ENCODE measurements at places on chromosomes 2 and 18.

DNA sequence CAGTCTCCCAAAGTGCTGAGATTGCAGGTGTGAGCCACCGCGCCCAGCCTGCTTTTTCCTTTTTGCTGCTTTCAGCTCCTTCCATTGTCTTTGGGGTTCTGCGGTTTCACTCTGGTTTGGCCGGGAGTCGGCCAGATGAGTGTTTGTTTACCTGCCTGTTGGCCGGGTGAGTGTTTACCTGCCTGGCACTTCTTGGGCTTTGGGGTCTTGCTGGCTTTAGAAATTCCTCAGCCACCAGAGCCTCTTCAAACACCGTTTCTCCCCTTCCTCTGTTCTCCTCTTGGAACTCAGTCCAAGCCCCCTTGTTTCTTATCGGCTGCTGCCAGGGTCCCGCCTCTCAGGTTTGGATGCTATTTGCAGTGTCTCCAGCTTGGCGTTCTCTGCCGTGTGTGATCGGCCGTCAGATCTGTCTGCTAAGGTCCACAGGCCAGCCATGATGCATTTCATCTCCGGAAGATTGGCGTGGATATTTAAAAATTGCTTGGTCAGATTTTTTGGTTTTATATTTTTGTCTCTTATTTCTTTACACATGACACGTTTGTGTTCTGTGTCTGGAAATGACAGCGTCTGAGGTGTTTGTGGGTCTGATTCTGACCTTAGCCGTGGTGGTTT is 14.2 kb upstream of the GAL3ST2 start:
- no peak for DNase-seq

DNA sequence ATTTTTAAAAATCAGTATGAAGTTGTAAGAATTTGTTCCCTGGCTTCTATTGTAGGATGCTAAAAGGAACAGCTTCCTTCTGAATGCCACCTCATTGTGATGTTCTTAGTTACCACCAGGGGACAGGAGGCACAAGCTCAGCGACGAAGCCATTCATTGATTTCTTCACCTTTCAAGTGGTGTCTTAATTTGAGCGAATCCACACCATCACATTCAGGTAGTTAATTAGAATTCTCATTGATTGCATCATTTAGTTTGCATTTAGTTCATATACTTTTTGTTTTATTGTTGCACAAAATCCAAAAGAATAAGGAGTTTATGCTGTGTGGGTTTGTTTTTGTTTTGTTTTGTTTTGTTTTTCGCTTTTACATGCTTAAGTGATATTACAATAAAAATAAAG is 23.1 kb downstream of the CYP27C1 start:
- no peak for DNase-seq

GRCh38 chr2:10951558-10952414 is 40.1 kb downstream of the KCNF1 start:
- DNase-seq, result no peak

DNA sequence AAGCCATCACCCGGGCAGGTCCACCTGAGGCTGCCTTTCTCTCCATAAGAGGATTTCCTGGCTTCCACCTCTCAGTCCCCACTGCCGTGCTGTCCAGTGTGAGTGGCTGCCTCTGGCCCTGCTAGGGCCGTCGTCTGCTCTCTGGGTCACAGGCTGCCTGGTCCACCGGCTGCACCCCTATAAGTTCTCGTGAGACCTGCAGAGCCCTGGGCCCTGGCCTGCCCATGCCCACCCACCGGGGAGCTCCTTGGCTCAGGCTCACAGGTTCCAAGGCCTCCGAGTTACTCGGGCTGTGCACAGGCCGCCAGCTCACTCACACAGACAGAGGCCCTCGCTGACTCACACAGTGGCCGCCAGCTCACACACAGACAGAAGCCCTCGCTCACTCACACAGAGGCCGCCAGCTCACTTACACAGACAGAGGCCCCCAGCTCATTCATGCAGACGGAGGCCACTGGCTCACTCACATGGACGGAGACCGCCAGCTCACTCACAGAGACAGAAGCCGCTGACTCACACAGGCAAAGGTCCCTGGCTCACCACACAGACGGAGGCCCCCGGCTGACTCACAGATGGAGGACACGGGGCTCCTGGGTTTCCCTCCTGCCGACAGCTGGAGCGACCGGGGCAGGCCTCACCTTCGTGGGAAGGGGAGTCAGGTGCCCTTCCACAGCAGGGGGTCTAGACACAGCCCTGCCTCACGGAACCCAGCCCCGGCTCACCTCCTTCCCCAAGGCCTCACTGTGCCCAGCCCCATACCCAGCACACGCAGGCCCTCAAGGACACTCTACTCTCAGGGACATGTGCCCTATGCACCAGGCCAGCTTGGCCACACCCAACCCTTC is 334.1 kb upstream of the MYT1L start:
- DNase-seq, result no peak

DNA sequence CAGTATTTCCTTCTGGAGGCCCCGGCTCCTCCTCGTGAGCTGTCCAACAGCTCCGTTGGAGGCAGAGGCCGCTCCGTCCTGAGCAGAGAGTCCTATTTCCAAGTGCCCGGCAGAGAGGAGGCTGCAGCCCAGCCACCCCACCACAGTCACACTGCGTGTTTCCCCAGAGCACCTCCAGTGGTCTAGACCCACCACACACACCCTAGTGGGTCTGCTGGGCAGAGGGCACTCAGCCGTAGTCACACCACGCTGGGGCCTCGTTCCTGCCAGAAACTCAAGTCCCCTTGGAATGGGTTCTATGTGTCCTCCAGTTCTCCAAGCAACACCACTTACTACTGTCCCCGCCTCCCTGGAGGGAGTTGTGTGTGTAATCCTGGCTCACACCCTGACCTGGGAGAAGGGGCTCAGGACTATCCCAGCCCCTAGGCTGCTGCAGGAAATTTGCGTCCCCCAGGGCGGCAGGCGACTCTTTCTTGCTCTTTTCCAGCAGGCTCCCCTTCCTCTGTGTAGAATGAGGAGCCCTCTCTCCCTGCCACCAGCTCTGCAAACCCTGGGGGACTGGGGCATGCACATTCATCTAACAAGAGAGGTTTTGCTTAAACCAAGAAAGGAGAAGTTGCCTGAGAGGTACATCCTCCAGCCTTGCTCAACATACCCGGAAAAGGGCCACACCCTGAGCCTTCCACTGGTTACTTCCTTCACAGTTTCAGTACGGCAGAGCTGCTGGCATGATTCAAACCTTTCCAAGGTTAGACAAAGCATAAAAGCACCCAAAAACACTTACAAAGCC is 114.1 kb downstream of the NDUFA10 start:
- DNase-seq, result no peak

- DNase-seq, result no peak
These were observed 33.3 kb downstream of the IL1R2 start for GRCh38 chr2:102025016-102025501.

DNA sequence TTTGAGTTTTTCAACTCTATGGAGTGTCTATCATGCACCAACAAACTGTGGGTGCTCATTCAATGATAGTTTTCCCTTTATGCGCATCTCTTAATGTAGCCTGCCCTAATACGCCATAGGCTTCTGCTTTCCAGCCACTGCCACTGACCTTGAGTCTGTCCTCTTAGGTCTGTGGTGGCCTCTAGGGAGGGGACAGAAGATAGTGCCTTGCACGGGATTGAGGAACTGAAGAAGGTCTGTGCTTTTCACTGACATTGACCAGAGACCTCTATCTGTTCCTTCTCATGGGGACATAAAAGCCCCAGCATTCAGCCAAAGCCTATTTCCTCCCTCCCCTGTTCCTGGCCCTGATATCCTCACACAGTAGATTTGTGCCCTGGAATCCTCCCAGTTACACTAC is 2.3 kb downstream of the GCKR start:
- no peak for DNase-seq

- DNase-seq, result no peak
These were observed 145.1 kb downstream of the QPCT start for GRCh38 chr2:37489536-37489935.

- DNase-seq, result no peak
These were observed 63.7 kb downstream of the RNF152 start for GRCh38 chr18:61829108-61829507.

DNA sequence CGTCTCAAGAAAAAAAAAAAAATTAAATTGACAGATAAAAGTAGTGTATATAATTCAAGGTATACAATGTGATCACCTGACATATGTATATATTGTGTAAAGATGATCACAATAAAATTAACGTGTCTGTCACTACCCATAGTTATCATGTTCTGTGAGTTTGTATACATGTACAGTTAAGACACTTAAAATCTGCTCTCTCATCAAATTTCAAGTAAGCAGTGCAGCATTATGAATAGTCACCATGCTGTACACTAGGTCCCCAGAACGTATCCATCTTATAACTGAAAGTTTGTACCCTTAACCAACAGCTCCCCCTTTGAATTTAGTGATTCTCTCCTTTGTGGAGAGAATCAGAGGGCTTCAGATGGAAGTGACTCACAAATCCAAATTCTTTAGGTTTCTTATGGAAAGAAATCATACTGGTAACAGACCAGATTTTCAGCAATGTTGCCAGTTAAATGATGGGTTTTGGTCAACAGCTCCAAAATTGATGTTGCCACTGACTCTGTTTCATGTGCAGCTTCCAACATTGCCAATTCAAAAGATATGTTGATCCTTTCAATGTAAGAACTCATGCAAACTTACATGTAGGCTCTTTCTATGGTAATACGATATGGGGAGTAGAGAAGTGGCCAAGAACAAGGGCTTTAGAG is 281.5 kb downstream of the AFF3 start:
- no peak for DNase-seq

DNA sequence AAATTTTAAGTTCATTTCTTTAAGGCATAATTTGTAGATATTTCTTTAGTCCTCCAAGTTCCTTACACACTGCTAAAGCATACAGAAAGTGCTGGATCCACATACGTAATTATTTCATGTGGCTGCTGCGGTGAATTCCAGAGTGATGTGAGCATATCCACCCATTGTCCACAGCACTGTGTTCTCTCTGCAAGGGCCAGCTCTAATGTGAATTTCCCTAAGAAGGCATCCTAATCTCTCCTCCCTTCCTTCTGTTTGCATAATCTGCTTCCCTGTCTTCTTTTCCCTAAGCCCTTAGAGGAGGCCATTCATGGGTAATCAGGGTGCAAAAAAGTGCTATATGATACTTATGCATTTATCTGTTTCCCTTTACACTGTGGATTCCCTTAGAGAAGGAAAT is 57.2 kb downstream of the COBLL1 start:
- no peak for DNase-seq

- DNase-seq, result no peak
These were observed 1.8 kb upstream of the AGBL5 start for GRCh38 chr2:27049422-27050280.

DNA sequence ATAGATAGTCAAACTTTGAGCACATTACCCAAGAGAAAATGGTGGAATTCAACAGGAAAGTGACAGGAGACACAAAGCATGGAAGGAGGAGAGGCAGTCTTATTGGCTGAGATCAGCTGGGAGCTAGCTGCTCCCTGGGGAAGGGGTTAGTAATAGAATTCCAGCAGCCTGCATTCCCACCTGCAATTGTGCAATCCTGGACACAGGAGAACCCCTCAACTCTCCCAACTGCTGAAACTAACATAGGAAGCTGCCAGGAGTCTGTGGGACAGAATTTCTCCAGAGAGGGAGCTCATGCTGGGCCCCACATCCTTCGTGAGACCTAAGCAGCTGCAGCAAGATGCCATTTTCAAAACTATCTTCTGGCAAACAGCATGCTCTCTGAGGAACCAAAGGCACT is 69.8 kb upstream of the ACVR1C start:
- no peak for DNase-seq

DNA sequence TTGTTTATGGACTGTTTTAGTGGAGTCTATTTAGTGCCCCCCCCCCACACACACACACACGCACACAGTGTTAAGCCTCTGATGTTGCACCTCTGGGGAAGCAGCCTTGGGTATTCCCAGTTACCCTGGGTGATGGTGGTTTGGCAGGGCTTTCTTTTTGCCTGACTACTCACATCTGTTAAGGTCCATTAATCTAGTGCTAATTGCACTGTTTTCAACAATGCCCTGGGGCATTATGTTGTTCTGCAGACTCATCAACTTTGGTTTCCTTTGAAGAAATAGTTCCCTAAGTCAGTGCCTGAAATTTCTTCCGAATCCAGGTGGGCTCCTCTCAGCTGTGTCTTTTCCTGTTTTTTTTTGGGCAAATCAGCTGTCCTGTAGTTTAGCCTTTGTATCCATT is 34.7 kb downstream of the SPOPL start:
- DNase-seq, result no peak

DNA sequence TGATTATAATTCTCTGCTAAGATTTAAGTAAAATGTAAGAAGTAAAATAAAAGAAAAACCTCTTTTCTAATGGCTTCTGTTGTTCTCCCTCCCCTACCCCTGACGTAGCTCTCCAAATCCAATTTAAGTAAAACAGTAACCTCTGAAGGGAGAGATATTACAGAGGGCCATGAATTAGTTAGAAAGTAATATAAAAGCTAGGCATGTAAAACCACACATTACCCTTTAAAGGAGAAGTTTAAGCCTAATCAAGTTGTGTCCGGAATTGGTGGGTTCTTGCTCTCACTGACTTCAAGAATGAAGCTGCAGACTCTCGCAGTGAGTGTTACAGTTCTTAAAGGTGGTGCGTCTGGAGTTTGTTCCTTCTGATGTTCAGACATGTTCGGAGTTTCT is 116.9 kb upstream of the SCN7A start:
- DNase-seq, result no peak

DNA sequence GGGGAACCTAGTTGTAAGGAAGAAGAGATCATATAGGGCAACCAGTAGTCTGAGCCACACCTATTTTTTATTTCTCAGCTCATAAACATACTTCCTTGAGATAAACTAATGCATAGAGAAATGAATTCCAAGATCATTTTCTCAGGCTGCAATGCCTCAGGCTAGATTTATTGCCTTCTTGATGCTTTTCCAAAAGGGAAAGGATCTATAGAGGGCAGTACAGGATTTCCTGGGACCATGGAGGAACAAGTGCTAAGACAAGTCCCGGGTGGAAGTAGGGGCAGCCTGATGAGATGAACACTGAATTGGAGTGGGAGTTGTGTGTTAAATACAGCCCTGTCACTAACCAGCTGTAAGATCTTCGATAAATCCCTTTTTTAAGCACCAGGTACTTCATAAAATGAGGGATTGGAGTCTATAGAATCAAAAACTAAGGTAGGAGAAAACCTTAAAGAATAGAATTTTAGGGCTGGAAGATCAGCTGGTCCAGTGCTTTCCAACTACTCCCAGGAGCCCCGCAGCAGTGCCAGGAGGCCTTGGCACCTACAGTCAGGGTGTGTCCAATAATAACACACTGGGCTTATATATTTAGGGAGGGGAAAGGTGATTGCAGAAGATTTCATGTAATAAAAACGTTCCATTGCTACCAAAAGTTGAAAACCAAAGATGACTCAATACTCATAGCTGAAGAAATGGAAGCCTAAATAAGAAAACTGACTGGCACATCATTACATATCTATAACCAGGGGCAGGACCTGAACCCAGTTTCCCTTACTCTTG is 58.1 kb downstream of the SERTAD2 start:
- DNase-seq, result no peak

DNA sequence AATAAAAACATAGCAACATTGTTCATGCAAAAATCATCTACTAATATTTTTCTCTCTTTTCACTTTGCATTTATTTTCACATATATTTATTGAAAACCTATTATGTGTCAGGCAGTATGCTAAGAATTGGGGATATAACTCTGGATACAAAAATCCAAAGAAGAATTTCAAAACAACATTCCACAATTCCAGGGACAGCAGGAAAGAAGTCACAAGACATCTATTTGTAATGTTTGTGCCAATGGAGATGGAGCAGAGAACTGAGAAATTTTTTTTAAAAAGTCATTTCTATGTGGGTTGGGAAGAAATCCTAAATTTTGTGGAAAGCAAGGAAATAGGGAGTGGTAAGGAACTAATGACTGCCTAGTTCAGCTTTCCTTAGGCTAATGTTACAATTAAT is 128.6 kb upstream of the TLK1 start:
- DNase-seq, result no peak

GRCh38 chr2:235613649-235614048 is 119.8 kb downstream of the AGAP1 start:
- DNase-seq, result no peak

GRCh38 chr2:8327371-8328100 is 354.3 kb upstream of the ID2 start:
- DNase-seq, result no peak

Data from NCI-H2107 (cell line).